ENCODE measurements at places on chromosomes 3 and 15.
A peak's percentile ranks its signal among the peaks of the same experiment; 100 is the strongest.

GRCh38 chr3:4825436-4826236, 153.6 kb upstream of the BHLHE40 start:
- no peak for DNase-seq

GRCh38 chr3:43000387-43000786, 21.3 kb downstream of the GASK1A start:
- no peak for DNase-seq

DNA sequence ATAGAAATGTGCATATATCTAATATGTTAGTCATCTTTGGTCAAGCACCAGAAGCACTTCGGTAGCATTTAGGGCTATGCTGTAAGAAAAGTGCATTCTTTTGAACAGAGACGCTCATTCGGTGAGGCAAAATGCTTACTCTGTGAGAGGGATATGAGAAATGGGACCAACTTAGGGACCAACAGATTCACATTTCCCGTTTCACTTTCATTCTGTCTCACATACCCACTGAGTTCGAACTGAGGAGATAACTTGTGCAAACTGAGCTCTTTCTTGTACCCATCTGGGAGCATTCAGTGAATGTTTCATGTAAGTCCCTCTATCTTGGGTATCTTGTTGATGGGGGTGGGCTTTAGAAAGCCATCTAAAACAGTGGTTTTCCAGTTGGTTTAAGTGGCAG, 135.3 kb downstream of the FEZF2 start:
- no peak for DNase-seq

DNA sequence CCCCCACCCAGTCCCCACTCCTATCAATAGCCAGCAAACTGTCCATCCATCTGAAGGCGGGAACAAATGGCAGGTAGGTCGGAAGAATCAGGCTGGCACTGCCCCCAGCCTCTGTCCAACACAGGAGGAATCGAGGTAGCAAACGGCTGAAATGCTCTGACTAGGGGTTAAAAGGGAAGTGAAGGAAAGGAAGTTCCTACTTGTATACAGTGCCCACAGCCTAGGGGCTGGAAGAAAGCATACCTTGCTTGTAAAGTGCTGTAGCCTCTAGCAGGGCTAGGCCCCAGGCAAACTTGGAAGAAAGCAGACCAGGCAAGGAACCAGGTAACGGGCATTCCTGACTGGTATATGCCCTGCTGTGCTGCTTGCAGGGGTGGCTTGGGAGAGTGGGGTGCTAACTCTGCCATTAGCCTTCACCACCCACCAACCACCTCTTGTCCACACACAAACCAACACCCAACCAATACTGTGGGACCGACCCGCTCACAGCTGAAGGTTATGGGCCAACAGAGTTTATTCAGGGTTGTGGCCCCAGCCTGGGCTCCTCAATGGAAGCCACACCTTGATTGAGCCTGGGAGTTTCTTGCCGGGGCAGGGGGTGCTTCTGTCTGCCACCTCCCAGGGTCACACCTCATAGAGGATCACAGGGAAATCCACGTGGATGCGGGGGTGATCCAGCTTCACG, 2.4 kb downstream of the TUSC2 start:
- DNase-seq: no peak

DNA sequence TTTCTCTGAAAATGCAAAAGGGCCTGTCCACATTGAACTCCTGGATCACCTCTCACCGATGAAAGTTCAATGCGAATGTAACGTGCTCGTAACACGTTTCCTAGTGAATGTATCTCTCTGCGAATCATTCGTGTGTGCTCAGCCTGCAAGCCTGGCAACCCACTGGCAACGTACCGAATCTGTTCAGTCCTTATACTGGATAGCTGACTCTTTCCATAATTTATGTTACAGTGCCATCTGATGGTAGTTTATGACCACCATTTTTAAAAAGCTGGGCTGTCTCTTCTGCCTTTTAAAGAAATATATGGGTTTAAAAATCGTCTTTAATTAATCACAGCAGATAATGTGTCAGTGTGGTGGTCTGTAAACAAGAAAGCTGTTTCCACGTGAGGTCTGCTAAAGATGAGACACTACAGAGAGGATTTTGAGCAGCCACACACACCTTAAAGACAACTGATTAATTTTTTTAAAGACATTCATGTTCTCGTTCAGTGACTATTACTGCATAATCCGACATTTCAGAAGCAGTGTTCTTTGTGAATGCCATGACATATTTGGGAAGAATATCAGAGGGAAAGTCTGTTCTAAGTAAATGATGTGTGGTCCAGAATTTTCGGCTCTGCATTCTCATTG, 69.4 kb upstream of the FOXP1 start:
- DNase-seq: no peak

DNA sequence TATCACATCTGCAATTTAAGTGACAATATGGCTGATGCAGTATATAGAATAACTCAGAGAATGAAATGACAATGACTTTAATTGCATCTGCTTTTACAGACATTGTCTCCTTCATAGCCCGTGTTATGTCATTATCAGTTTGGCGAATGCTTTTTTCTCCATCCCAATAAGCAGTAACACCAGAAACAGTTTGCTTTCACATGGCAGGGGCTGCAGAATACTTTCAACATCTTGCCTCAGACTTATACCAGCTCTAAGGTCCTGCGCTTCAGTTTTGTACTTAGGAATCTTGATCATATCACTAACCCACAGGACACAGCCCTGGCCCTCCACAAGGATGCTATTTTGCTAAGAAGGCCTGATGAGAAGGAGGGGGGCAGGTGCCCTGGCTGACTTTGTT, 49.9 kb upstream of the SPESP1 start:
- DNase-seq: no peak

DNA sequence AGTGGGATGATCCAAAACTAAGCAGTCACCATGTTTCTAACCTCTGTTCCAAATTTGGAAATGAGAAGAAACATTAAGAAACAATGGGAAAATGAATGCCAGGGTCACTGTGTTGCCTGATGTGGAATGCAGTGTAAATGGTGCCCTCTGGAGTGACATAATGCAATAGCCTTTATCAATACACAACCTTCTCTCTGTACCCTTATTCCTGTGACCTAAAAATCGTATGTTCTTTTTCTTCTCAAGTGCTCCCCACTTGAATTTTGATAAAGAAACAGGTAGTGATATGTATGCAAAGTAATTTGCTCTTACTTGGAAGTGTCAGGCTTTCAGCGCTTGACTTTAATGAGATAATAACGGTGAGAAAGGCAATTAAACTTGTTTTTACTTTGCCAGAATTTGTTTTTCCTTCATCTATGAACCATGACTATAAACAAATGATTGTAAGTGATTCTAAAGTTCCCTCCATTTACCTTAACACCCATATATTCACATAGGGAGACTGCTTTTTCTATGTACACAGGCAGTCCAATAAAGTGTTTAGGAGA, 145.8 kb upstream of the THRB start:
- peak; percentile 4 for DNase-seq

- no peak for DNase-seq
Observed at GRCh38 chr3:13612829-13613228, 63.9 kb downstream of the FBLN2 start.

GRCh38 chr15:77852241-77853007, 219.7 kb upstream of the LINGO1 start:
- DNase-seq: no peak

GRCh38 chr15:64344651-64345294, 11.2 kb downstream of the CSNK1G1 start:
- DNase-seq: no peak

DNA sequence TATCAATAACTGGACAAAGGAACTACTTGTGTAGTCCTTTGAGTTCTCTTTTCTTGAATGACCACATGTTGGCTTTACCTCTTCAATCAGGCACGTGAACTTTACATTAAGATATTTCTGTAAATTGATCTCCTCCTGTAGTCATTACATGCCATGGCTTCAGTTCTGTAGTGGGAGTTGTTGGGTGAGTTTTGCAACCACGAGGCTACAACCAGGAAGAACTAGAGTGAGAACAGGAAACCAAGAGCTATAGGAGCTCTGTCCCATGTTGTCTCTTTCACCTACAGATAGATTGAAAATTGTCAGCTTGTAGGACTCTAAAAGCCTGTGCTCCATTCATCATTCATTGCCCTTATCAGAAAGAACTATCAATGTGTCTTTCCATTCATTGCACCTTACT, 2.0 kb downstream of the RSRC1 start:
- no peak for DNase-seq

DNA sequence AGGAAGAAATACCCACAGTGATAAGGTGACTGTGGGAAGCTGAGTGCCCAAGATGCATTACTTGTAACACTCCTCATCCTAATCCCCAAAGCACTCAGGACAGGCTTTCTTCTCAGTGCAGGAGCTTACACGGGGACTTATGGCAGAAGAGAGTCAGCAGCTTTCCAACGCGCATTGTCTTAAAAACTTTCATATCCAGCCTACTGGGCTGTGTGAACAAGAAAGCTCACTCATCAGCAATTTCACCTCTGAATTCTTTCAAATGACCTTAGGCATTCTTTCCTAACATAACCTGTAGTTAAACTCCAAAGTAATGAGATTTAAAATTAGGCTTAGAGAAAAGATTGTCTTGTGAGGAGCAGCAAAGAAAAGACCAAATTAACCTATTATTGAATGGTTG, 132.3 kb downstream of the KCNAB1 start:
- DNase-seq: no peak
